ENCODE measurements at places on chromosomes 7 and 10.
A peak's percentile ranks its signal among the peaks of the same experiment; 100 is the strongest.

DNA sequence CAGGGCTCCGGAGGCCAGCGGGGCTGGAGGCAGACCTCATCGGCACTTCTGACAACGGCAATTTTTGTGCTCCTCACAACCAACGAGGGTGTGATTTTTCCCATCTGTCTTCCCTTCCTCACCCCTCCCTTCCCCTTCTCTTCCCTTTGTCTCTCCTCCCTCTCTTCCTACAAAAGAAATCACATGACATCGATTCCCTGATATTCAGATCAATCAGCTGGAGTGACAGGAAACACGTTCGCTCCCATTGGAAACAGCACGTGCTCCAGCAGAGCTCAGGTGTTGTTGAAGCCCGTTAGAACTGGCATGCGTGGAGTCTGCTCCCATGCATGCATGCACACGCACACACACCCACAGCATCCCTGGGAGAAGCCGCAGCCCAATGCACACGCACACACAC is 222.4 kb downstream of the PTPRN2 start:
- DNase-seq = no peak

DNA sequence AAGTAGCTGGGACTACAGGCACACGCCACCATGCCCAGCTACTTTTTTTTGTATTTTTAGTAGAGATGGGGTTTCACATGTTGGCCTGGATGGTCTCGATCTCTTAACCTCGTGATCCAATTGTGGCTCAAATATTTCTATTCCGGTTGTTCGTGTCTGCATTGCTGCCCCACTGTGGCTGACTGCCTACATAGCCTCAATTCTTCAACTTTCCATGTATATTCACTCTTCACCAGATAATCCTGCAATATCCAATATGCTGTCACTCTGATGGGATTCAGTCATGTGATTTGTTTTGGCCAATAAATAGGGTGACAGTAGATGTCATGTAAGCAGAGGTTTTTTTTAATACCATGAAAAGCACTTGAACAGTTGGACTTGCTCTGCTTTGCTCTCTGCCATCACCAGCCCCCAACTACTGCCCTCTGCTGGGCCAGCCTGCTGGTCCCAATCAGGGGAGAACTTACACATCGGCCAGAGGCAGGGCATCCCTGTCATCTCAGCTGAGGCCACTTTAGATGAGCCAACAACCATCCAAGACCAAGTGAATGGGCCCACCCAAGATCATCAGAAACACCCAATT is 56.7 kb downstream of the NSUN6 start:
- DNase-seq = no peak

DNA sequence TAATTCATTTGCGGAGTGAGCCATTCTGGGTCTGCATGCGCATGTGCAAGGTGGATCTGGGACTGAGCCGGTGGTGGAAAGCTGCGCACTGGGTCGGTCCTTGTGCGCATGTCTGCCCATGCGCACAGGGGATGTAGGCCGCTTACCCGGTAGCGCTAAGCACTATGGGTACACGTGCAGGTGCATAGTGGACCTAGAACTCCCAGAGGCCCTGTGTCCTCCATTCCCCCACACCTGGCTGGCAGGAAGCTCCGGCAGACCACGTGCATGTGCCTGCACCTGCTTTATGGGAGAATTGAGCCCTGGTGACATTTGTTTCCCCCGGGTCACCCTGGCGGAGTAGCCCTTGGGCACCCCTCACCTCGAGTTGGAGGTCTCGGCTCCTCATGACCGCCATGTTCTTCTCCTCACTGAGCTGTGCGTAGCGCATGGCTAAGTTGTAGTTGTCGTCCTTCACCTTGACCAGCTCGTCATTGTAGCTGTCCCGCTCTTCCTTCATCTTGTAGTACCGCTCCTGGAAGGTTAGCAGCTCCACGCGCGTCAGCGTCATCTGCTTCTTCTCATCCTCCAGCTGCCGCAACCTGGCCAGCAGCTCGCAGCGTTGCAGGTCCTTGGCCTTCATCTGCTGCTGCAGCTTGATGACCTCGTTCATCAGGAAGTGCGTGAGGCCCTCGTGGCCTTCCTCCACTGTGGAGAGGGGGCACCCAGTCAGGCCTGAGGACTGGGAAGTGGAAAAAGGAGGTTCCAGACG is 99.6 kb downstream of the CARD11 start:
- DNase-seq = peak; percentile 2

GRCh38 chr7:291373-292092 is 1.6 kb downstream of the FOXL3 start:
- no peak for DNase-seq

- DNase-seq = no peak
Observed at GRCh38 chr10:119245272-119245671, 37.9 kb downstream of the GRK5 start.

GRCh38 chr10:28815681-28816080 is 138.4 kb downstream of the BAMBI start:
- no peak for DNase-seq

- DNase-seq = no peak
Observed at GRCh38 chr10:94397549-94398370, 4.6 kb upstream of the TBC1D12 start.
